HTR-8/SVneo (cell line): ENCODE measurements at places on chromosomes 7 and 10.

DNA sequence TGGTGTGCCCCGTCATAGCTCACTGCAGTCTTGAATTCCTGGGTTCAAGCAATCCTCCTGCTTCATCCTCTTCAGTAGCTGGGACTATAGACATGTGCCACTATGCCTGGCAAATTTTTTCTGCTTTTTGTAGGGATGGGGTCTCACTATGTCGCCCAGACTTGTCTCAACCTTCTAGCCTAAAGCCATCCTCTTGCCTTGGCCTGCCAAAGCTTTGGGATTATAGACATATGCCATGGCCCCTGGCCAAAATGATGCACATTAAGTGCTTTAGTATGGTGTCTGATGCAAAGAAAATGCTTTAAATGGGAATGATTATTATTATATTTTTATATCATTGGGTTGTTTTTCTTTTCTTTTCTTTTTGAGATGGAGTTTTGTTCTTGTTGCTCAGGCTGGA is 33.2 kb upstream of the VCL start:
- DNase-seq = no peak

DNA sequence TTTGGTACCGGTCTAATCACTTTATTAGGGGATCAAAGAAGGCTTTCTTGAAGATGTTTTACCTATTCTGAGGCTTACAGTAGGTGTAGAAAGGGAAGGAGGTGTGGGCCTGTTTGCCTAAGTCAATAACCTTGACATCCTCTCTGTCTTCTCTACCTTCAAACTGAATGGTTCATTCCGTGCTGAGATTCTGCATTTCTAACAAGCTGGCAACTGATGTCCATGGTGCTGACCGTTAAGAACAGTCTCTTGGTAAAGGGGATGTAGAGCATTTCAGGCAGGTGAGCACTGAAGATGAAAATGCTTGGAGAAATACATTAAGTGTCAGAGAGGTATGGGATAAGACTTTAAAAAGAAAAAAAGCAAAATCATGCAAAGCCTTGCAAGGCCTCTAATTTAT is 51.5 kb upstream of the DGKB start:
- no peak for DNase-seq

DNA sequence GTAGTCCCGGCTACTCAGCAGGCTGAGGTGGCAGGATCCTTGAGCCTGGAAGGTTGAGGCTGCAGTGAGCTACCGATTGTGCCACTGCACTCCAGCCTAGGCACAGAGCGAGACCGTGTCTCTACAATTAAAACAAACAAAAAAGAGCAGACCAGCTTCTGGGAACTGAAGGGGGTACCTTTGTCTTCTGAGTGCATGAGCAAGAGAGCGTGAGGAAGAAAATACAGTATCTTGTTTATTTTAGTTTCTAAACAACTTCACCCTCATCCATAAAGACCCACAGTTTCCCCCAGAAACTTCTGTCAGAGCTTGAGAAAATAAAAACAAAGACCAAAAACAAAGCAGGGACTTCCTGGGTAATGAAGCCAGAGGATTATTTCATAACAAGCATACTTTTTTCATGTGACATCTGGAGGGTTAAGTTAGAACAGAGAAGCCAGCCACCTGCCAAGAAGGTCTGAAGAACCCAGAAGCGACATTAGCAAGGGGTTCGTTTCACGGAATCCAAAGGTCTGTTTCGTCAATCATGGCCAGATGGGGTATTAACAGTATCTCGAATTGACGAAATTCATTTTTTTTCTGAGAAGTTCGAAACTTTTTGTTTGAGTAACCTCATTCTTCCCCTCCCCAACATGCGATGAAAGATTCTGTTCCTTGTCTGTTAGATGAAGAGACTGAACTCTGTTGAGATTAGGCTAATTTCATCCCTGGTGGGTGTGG is 10.2 kb upstream of the IL2RA start:
- no peak for DNase-seq

- no peak for DNase-seq
Measured at GRCh38 chr7:25398418-25398817, 170.1 kb upstream of the NPVF start.

DNA sequence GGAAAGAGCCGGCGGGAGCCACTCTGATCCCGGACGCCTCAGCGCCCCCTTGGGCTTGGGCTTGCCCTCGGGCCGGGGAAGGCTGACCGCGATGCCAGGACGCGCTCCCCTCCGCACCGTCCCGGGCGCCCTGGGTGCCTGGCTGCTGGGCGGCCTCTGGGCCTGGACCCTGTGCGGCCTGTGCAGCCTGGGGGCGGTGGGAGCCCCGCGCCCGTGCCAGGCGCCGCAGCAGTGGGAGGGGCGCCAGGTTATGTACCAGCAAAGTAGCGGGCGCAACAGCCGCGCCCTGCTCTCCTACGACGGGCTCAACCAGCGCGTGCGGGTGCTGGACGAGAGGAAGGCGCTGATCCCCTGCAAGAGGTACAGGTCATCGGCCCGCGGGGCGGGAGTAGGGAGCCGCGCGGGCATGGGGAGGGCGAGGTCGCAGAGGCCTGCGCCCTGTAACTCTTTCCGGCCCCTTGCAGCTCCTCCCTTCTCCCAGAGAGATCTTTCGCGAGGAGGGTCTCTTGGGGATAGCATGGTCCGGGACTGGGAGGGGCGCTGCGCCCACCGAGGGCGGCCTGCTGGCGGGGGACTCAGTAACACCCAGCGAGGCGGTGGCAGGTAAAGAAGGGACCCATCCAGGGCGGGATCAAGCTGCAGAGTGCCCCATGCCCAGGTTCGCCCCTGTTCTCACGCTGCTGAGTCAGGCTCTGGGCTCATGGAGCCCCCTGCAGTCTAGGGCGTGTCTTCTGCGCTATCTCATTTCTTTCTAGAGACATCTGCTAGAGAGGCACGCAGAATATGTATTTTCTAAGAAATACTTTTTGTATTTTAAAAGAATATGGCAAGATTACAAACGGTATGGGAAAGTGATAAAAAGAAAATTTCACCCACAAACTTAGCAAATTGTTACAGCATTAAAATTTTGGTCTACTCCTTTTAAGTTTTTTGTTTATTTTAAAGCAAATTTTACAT is 687 bp downstream of the EPDR1 start:
- DNase-seq = no peak

DNA sequence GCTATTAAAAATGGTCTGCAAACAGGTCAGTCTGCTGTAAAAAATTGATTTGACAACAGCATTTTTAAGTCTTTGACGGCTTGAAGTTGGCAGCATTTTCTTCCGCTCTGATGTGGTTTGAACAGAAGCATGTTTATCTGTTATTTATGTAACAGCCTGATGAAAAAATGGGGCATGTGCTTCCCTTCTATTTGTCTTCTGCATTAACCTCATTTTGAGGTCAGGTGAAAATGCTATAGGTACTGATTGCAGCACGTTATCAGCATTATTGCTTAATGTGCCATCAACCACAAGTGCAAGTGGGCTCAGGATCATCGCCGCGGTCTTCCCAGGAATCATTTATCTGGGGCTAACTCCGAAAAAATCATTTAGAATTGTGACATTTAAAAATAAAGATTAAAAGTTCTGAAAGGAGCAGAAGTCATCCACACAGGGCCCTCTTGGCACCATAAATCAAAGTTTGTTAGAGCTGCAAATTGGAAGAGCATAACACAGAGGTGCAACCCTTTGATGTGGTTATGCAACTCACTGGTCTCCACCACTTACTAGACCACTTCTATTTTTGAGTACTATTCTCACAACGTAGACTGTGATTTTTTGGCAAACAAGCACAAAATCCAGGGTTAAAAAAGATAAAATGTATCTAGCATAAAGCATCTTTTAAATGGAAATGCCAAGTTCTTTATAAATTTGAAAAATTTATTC is 307.7 kb downstream of the MDFIC start:
- DNase-seq = no peak

GRCh38 chr10:19862811-19863515 is 46.7 kb downstream of the PLXDC2 start:
- DNase-seq = no peak

DNA sequence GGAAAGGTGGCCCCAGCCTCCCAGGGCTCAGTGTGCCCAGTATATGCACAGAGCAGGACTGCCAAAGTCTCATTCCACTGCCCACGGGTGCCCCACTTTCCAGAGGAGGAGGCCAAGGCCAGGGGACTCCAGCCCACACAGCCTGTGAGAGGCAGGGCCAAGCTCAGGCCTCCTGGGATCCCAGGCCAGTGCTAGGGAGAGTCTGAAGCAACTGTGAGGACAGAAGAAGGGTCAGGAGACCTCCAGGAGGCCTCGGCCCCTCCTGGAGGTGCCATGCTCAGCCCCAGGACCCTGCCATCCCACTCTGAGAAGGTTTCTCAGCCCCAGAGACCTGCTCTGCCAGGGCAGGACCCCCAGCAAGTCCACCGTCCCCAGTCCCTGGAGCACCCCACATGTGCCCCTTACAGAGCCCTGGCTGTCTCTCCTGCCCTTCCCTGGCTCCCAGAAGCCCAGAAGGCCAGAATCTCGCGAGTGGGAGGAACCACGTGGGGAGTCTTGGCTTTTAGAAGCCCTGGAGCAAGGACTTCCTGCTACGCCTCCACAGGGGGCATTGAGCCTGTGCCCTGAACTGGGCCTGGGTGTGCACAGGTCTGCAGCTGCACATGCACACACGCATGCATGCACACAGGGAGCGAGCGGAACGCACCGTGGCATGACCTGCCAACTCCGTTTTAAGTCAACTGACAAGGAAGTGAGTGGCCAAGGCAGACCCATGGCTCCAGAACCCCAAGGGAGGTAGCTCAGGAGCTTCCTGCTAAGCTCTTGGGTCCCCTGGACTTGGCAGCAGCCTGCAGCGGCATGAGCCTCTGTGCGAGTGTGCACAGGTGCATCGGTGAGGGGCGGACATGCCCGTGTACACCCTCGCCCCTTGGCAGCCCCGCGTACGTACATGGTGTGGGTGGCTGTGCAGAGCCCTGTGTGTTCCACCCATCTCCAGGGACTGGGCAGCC is 33.6 kb downstream of the ZCCHC24 start:
- no peak for DNase-seq

DNA sequence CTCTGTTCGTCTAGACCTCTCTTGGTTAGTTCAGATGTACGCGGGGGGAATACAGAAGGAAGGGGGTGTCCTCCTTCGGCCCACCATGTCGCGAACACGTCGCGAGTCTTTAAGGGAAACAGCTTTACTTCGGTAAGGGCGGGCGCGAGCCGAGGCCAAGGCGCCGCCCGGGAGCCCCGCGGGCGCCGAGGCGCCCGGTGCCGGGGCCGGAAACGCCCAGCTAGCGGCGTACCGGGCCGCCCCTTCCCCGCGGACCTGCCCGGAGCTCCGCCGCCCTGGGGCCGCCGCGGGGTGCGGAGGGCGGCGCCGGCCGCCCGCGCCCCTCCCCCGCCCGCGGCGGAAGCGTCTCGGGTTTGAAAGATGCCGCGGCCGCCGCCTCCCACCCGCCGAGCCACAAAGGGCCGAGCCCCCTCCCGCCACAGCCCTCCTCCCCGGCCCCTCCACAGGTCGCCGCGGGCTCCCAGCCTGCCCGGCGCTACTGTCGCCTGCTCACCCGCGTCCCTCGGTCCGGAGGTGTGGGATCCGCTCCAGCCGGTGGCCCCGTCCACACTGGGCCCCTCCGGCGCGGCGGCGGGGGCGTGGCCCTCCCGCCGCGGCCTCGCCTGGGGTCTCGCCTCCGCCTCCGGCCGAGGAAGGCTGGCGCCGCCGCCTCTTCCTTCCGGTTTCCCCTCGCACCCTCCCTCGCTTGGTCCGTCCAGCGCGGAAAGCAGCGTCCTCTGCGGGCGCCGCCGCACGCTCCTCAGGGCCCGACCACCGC is at the start of gene KBTBD2:
KBTBD2 (minus strand) TSS at position 718 of the 757 bp plus-strand sequence. CDS start 12,156 bp downstream, outside the sequence.
- peak; percentile 61 for DNase-seq

DNA sequence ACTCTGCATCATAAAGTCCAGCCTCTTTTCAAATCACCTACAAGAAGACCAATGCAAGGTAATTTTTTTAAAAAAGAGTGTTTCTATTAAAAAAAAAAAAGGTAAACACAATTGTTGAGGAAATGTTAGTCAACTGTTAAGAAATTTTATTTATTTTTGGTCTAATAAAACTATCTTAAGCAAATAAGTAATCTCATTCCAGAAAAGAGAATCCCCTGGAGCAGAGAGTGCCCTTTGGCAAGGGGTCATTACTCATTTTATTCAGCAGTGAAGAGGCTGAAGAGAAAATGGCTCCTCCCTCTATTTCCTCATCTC is 63.4 kb upstream of the GSDME start:
- peak; percentile 71 for DNase-seq

DNA sequence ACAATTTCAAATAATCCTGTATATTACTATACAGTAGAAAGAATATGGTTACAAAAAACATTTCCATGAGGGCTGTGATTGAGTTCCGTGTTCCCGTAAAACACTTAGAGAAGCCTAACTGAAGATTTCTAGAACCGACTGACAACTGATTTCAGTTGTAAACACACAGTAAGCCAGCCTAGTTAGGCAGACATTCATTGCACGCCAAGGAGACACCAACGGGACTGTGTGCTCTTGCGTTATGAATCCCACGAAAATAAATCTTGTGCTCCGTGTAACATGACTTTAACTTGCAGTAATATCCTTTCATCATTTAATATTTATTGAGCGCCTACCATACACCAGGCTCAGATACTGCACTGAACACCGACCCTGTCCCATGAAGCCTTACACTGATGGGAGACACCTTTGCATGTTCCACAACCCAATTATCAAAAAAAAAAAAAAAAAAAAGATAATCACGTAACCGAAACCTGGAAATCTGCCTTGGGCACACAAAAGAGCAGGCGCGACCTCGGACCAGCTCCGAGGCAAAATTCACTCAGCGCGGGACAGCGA is 420 bp upstream of the KLHL7 start:
- DNase-seq = no peak

DNA sequence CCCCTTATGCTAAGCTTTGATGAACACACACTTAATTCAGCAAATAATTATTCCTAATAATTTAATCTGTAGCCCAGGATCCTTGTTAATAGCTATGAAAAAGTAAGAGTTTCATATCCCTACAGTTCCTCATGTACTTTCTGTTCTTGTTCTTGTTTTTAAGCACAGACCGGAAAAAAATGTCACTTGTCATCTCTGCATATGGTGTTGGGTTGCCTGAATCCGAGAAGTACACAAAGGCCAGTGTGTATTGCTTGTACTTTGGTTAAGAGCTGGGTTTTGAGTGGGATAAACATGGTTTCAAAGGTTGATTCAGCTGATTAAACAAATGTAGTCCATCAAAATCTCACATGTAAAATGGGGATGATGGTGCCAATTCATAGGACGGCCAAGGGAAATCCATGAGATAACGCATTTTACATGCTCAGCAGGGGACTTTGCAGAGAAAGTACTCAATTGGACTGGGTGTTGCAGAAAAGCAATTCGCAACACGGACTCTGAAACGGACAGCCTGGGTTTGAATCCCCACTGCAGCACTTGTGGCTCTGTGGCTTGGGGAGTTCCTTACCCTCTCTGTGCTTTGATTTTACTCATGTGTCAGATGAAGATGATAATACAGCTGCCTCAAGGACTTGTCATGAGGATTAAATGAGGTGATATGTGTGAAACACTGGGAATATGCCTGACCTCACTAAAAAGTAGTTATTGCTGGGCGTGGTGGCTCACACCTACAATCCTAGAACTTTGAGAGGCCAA is 71.7 kb downstream of the MAP3K8 start:
- DNase-seq = no peak

- DNase-seq = no peak
Measured at GRCh38 chr10:44965651-44966097, 6.1 kb downstream of the RASSF4 start.
